ENCODE measurements at places on chromosomes 7 and 10.

DNA sequence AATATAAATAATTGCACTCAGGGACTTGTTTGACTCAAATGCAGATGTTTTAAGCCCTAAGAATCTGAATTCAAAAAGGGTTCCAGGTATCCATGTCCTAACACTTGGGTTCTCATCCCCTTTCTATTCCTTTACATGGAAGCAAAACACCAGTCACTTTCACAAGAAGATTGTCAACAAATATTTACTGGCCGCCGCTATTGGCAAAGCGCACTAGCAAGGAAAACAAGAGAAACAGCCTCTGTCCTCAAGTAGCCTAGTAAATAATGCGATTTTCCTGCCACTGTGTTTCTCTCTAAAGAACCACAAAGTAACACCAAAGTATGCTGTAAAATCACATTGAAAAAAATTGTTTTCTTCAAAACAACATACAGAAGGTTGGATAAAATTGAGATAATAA, 66.7 kb upstream of the EZH2 start:
- DNase-seq = no peak

DNA sequence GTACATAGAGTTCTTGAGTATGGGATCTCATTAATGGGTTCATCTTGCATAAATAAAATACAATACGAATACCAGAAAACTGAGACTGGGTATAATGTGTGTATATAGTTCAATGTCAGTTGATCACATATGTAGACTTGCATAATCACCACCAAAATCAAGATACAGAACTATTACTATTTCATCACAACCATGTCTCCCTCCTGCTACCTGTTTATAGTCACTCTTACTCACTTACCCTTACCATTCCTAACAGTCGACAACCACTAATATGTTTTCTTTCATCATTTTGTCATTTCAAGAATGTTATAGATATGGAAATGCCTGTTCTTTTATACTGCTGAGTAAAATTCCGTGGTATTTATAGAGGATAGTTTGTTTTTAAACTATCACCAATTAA, 416.1 kb upstream of the CNTNAP2 start:
- DNase-seq = no peak

DNA sequence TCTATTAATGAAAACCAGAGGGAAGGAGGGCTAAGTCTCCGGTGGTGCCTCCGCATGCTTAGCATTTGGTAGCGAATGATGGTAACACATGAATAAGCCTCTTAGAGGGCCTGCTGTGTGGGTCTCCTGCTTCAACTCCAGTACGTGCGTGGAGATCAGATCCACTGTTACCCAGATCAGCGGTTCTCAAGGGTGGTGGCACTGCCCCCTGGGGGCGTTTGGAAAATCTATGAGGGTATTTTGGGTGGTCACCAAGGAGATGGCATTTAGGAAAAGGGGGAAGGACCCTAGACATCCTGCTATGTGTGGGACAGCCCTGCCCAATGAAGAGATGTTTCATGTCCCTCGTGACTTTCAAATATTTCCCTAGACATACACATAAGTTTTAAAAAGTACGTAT, 57.1 kb upstream of the TM9SF3 start:
- peak; percentile 28 for DNase-seq

DNA sequence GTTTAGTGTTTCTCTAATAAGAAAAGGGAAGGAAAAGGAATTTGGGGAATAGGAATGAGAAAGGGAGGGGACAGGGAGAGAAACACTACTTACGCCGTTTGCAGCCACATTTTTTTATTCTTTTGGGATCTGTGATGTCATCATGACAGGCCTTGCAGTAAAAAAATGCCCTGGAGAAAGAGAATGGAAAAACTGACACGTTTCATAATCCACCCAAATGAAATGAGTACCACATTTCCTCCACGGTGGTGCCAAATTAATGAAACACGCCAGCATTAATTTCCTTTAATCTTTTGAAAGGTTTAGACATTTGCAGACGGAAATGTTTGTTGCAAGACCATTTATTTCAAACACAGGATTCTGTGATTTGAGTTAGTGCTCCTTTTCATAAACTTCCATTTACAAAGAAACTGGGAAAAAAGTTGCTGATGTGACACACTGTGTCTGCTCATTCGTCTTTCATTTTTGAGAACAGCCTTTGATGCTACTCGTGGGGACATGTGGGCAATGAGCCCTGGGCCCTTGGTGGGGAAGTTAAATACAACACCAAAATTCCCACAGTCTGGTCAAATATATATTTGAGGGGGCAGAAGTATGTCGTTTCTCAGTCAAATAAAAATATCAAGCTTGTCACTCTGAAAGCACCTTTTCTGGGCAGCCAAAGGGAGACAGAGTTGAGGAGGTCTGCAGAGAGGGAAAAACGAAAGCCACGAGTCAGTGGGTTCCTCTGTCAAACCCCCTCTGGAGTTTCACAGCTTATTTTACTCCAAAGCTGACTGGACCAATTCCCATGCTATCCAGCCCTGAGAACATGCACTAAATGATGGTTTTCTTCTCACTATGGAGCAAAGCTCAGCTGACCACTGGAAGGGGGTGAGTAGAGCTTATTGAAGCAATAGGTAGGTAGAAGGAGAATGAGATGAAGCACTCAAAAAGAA, 625.5 kb downstream of the KCNMA1 start:
- DNase-seq = no peak

DNA sequence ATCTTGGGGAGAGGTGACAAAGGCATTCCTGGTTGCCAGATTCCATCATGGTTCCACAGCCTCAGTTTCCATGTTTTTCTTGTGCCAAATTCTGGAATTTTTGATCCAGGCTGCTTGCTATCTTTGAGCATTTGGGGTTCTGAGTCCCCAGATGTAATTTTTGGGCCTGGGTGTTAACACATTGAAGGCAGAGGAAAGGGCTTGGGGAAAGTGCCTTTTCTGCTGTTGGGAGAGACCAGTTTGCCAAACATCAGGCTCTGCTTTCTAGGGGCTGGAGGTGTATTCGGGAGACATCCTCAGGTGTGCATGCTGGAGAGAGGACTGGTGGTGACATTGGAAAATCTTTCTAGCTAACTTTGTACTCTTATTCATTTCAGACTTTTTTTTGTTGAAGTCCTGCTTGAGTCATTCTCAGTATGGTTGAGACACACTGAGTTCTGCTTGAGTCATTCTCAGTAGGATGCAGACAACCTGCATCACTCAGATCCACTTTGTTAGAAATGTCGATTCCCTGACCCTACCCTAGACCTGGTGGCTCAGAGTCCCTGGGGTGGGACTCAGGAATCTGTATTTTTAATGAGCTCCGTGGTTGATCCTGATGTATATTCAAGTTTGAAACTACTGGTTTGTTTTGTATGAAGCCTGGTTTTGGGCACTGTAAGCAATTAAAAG, 101.0 kb downstream of the LRMDA start:
- no peak for DNase-seq

- no peak for DNase-seq
Observed at GRCh38 chr10:16105082-16105481, 244.8 kb upstream of the MINDY3 start.

- peak; percentile 87 for DNase-seq
Observed at GRCh38 chr7:55641273-55641691, 69.0 kb upstream of the VOPP1 start.

GRCh38 chr7:531777-532176, 12.1 kb upstream of the PDGFA start:
- DNase-seq = no peak

- no peak for DNase-seq
Observed at GRCh38 chr10:12098966-12099365, 30.2 kb downstream of the DHTKD1 start.

DNA sequence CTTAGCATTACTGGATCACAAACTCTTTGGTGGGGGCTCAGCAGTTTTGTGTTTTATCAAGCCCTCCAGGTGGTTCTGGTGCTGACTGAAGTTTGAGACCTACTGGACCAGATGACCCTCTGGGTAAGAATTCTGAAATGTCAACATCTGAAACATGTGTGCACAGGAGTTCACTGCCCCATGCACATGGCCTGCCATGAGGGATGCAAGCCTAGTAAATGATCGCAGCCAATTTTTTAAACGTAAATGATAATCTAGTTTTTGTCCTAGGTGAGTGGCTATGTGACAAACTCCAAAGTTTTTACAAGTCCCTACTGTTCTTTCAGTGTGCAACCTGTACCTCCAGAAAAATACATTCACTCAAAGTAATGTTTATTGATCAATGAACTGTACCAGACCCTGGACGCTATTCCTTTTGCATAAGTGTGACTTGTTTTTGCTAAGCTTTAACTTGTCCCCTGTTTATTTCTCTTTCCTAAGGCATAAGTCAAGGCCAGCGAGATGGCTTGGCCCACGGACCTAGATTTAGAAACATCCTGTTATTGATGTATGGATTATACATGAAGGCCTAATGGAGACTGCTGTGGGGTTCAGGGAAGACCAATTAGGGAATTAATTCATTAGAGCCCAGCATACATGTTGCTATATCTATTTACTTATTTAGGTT, 531.1 kb downstream of the LRMDA start:
- DNase-seq = no peak

GRCh38 chr10:29256586-29256985, 32.3 kb upstream of the LYZL1 start:
- DNase-seq = no peak

DNA sequence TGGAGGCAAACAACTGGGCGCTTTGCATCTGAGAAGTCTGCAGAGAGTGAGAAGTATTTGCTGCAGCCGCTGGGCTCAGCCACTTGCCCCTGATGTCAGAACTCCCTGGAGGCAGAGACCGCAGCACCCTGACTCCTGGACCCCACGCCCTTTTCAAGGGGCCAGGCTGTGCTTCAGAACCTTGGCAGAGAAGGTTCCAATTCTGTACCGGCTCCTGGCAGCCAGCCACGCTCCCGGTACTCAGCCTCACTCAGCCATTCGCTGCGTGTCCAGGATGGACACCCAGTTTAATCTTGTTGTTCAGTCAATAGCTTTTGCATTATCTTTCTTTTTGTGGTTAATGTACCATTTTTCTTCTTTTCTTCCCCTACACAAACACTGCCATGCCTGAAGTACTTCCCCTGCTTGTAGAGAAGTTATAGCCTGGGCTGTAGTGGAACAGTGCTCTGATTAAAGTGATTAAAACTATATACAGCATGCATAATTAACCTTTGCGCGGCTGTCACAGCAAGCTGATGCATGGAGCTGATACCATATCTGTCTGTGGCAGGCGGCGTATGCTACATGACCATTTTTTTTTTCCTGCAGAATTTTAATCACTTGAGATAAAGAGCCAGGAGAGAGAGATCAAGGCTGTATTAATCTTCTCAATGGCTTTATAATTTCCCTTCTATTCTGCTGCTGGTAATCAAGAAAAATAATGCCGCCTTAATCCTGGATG, 578.5 kb downstream of the SDK1 start:
- no peak for DNase-seq

GRCh38 chr7:55423891-55424290, 58.8 kb downstream of the LANCL2 start:
- no peak for DNase-seq

GRCh38 chr10:55822096-55822495, 539.0 kb downstream of the ZWINT start:
- peak; percentile 79 for DNase-seq

- DNase-seq = no peak
Observed at GRCh38 chr10:75179657-75180177, 30.9 kb upstream of the VDAC2 start.

DNA sequence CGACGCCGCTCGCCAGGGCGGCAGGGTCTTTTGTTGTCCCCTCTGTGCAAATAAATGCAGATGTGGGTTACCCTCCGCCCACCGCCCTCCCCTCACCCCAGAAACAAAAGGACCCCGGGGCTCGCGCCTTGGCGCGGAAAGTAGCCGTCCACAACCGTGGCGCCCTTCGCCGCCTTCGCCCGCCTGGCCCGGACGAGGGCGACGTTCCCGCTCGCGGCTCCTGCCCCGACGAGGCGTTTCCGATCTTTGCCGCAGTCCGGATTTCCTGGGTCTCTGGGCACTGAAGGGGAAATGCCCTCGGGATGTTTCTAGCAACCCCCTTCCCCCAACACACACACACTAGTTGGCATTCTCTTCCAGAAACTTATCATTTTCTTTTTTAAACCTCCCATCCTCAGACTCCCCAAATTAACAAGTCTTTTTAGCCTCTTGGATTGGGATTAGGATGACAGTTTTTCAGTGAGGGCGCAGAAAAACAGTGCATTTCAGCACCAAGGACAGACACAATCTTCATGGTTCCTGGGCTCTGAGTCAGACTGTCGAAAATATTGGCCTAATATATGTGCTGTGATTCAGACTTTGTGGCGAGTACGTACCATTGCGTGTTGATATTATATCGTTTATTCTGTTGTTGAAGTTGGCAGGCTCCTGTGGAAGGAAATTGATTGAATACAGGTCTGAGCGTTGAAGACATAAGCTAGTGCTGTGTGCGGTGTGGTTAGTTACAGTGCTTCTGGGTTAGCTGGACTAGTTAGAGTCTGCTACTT, 771 bp downstream of the PHYHIPL start:
- peak; percentile 68 for DNase-seq

- DNase-seq = no peak
Observed at GRCh38 chr10:109914966-109915365, 8.3 kb downstream of the XPNPEP1 start.

DNA sequence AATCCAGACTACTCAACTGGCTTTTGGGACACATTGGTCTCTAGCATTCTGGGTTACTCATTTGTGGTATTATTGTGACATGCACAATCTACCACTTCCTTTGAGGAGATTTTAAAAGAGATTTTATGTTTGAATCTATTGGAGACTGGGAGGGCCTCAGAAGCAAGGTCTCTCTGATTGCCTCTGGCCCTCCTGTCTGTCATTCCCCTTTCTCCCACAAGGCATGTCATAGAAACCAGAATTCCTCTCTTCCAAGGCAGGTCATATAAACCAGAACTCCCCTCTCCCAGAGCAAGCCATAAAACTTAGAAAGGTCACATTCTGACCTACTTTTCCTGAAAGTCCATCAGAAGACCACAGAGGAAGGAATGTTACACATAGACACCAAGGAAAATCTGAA, 777.7 kb downstream of the PHTF2 start:
- peak; percentile 89 for DNase-seq

DNA sequence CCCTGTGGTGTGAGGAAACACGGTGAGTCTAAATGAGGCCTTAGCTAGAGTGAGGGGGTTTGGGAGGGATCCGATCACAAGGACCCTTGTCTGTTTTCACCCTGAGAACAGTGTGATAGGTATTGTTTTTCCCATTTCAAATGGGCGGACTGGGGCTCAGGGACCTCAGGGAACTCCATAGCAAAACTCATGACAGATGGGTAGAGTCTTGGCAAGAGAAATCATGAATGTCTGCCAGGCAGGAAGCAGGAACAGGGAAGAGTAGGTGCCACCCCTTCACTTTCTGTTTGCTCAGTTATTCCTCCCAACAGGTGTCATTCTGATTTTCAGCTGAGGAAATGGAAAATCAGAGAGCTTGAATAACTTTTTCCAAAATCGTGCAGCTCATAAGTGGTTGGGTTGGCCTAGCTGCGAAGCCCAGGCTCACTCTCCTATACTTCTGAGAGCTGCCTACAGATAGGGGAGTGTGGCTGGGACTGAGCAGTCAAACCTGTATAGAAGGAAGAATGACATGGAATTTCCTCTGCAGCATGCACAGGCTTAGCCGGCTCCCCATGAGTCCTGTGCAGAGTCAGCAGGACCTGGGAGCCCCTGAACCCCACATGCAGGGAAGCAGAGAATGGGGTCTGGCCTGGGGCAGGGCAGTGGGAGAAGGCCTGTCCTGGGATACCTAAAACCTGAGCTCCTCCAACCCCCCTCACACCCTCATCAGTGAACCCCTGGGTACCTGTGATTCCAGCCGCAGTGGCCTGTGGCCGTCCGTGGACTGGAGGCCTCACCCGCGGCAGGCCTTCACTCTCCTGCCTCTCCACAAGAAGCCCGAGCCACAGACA, 17.6 kb upstream of the C10orf105 start:
- no peak for DNase-seq

Data from mesendoderm (in vitro differentiated cells).